ENCODE measurements at places on chromosomes 2 and 18.

DNA sequence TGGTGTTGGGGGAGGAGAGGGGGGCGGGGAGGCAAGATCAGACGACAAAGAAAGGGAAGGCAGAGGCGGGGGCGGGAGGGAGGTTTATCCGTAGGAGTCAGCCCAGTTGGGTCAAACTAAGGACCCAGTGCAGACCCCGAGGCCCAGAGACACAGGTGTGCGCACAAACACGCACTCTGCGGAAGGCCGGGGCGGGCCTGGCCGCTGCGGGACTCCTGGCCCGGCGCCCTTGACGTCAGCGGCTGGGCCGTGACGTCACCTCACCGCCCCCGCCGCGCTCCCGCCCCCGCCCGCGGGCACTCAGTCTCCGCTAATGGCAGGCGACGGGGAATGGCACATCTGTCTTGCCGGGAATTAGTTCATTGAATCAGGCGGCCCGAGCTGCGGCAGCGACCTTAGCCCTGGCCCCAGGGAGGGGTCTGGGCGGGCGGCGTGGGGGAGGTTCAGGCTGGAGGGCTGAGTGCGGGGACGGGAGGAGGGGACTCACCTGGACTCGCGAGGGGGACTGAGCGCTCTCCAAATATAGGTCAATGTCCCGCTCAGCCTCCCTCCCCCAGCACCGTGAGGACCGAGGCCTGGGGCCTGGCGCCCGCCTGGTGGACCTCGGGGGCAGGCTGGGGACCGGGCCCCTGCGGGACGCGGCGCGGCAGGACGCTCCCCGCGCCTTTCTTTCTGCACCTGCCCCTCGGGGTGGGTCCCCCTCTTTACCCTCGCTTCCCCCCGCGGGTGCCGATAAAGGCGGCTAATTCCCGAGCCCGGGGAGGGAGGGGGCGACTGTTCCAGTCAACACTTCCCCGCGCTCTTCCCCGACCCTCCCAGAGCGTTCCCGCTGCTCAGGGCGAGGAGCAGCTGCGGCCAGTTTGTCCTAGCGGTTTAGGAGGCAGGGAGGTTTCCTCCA, 15.5 kb upstream of the ECEL1 start:
- peak; percentile 14 for DNase-seq

- no peak for DNase-seq
These were observed 853.8 kb downstream of the TMEM182 start for GRCh38 chr2:103615611-103616105.

GRCh38 chr2:181596556-181596955, 60.3 kb downstream of the CERKL start:
- DNase-seq, result no peak

- peak; percentile 39 for DNase-seq
These were observed 360.1 kb downstream of the LPIN1 start for GRCh38 chr2:12106440-12107080.

DNA sequence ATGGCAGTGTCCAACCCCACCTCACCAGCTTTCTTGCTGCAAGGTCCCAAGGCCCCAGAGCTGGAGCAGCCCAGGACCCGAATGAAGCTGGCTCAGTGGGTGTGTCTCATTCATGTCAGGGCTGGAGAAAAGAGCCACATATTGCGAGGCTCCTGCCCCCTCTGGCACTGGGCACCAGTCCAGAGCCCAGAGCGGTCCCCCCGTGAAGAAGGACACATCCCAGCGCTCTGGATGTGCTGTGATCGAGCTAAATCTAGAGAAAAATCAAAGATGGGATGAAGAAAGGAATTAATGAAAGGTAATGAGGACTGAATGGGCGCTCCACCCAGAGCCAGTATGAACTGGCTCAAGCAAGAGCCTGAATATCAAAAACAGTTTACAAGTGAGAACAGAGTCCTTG, 13.3 kb upstream of the MPV17 start:
- DNase-seq, result no peak

DNA sequence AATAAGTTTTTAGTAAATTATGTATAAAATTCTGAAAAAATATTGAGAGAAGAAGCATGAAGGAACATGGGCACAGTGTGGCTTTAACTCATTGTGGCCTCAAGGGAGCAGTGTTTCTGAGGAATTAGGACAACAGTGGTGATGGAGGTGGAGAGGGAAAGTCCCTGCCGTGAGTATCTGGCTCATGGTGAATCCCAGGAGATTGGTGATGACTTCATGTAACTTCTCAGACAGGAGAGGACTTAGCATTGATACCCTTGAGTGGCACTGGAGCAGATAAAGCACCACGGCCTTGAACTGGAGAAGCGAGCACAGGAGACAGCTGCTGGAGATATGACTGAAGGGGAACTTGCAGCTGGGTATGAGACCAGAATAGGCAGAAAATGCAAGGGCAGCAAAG, 35.0 kb upstream of the LRP1B start:
- DNase-seq, result no peak

DNA sequence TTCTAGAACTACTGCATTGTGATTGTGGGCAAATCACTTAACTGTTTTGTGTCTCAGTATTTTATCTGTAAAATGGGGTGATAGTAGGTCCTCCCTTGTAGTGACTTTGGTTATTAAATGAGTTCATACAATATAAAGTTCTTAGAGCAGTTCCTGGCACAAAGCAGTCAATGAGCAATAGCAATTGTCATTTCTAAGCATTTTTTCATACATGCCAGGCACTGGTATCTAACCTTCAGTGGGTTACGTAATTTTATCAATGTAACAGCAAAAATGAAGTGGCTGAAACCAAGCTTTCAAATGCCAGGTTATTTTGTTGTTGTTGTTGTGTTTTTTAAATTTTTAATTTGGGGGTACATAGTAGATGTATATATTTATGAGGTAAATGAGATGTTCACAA, 401.9 kb downstream of the MEIS1 start:
- no peak for DNase-seq

DNA sequence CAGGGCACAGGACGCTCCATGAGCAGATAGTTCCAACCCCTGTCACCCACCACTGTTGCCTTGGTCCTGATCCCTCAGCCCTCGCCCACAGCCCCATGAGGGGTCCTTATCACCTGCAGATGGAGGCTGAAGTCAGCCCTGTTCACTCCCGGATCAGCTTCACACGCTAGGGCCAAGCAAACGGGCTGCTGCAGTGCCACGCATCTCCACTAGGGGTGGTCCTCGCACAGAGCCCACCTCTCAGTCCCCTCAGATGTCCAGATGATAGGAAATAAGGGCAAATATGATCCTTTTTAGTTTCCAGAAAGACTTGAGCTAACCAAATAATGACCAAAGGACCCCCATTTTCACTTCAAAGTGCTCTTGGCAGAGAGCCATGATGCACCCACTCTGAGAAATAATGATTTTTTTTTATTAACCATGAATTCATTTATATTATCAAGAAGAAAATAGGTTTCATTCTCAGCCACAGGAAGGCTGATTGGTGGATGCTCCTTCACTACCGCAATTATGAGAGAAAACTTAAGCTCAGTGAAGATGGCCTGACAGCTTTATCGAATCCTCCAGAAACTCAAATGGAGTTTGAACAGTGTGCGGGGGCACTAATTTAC, 71.9 kb upstream of the KLHL29 start:
- peak; percentile 11 for DNase-seq

- DNase-seq, result no peak
These were observed 1.7 kb upstream of the PROC start for GRCh38 chr2:127416506-127417001.

DNA sequence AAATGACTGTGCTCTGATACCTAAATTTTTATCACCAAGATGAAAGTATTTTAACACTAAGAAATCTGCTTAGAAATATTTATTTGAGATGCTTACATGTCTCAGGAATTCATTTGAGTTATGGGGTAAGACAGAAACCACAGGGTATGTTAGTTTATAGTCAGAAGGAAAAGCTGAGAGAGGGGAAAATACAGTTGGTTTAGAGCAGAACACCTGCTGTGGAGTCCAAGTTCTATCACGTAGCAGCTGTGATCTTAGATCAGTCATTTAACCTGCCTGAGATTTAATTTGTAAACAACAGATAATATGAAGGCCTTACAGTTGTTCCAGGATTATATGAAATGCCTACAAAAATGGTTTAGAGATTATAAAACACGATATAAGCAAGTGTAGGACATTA, 29.0 kb downstream of the PDE6D start:
- DNase-seq, result no peak

DNA sequence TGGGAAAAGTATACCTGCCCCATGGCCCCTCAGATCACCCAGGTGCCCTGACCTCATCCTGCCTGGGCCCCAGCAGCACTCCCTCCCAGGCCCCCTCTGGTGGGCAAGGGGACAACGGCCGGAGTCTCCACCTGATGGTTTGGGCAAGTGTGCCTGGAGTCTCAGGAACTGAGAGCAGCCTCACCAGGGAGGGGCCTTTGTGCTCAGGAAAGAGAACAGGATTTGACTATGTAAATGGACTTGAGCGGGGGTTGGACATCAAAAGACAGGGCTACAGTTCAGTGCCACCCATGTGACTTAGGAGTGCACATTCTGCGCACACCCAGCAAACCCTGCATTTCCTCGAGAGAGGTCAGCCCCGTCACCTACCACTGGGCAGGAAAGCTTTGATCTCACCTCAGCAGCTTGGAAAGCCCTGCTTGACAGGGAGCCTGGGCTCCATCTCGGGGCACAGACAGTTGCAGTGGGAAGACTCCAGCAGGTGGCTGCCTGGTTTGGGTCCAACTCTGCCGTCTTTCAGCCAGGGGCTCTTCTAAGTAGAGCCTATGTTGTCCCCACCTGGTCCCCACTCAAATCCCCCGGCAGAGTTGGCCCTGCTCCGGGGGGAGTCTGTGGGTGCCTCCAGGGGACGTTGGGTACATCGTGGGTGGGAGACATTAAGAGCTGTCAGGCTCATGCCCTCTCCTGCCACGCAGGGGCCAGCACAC, 3.3 kb downstream of the INPP5D start:
- DNase-seq, result no peak

GRCh38 chr2:186349508-186349907, 136.6 kb upstream of the ZC3H15 start:
- DNase-seq, result no peak

- no peak for DNase-seq
These were observed 71.2 kb downstream of the MYO1B start for GRCh38 chr2:191316246-191316994.

GRCh38 chr2:120037995-120038541, 25.2 kb downstream of the EPB41L5 start:
- DNase-seq, result no peak

GRCh38 chr2:100268986-100269385, 53.3 kb downstream of the LONRF2 start:
- DNase-seq, result no peak

DNA sequence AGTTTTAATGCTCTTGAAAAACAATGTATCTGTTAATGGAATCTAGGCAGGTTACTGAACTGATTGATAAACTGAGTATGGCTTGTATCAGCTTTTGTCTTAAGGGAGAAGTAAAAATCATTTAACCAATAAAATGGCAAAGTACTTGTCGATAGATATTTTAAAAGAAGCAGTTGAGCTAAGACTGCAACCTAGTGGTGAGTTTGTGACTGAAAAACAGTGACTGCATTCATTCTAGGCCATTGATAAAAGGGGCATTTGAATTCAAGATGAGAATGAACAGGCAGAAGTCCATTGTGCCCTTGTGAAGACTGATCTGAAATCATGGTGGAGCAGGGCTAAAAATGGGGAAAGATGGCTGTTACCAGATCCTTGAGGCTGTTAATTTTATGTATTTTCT, 59.4 kb upstream of the MSTN start:
- DNase-seq, result no peak

DNA sequence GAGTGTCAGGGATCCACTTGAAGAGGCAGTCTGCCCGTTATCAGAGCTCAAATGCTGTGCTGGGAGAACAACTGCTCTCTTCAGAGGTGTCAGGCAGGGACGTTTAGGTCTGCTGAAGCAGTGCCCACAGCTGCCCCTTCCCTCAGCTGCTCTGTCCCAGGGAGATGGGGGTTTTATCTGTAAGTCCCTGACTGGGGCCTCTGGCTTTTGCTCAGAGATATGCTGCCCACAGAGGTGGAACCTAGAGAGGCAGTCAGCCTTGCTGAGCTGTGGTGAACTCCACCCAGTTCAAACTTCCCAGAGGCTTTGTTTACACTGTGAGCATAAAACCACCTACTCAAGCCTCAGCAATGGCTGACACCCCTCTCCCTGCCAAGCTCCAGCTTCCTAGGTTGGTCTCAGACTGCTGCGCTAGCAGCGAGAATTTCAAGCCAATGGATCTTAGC, 38.1 kb downstream of the PLEK start:
- DNase-seq, result no peak

DNA sequence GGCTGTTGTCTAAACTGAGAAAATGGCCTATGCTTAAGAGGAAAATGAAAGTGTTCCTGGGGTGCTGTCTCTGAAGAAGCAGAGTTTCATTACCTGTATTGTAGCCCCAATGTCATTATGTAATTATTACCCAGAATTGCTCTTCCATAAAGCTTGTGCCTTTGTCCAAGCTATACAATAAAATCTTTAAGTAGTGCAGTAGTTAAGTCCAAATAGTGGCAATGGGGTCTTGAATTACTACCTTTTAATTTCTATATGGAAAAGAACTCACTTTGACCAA, 13.8 kb upstream of the ALLC start:
- no peak for DNase-seq

- no peak for DNase-seq
These were observed 14.6 kb downstream of the ASAP2 start for GRCh38 chr2:9221223-9221622.

DNA sequence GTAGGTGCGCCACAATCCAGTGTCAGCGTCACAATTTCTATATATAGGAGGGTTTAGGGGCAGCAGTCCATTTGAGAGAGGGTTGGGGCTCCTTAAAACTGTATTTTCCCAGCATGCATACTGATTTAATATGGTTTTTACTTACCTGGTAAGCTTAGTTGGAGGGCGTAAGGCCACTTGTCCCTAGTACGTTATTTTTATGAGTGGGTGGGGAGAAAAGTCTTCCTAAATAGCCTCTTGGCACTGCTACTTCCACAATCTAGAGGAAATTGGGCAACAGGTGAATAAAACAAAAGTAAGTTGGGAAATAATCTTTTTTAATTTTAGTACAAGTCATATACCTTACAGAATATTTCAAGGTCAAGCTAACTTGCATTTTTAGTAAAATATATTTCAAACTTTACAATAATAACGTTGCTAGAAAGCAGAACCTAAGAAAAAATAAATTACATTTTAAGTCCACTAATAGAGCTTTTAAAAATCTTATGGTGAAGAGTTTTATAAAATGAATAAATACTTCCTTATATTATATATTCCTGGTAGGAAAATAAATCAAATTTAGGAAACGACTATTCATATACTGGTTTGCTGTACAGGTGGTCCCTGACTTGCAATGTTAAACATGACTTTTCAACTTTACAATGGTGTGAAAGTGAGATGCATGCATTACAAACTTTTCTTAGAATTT, 20.9 kb downstream of the DHRS9 start:
- DNase-seq, result no peak

GRCh38 chr18:12306752-12307700, 1.0 kb upstream of the TUBB6 start:
- no peak for DNase-seq

DNA sequence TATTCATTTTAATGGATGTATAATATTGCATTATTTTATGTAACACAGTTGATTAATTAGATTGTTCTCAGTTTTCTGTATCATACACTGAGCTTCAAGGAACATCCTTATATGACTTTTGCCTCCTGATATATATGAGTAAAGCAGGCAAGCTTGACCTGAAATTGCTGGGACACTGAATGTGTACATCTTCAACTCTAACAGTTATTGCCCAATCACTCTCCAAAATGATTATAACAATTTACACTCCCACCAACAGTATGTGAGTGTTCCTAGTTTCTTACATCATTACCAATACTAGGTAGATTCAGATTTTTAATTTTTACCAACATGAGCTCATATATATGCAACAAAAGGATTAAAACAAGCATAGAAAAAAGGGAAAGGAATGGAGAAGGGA, 379.4 kb downstream of the SETBP1 start:
- no peak for DNase-seq

All from activated CD4-positive, alpha-beta T cell treated with anti-CD3 and anti-CD28 coated beads, Interleukin-10, Interleukin-2, amounts not matched to agents 100 ng/mL and 50 ng/mL, durations not matched to agents 16 hours and 8 hours (primary cell).